ENCODE measurements at places on chromosomes 4 and X.

DNA sequence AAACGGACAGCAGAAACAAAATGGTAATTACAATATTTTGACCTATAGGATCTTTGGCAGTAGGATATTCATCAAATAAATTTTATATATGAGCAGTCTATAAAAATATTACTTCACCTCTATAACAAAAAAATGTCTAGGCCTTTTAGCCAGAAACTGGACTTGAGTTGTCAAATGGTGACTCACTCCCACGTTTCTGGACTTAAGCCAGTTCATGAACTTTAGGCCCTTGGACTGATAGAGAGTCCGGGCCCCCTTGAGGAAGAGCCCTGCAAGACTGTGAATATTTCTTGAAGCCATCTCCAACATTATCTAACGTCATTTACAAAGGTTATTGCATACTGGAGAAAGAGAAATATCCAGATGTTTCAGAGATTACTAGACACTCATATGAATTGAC is 106.8 kb upstream of the FAM47A start:
- no peak for DNase-seq

GRCh38 chr4:145524552-145524951 is 42.9 kb downstream of the SMAD1 start:
- DNase-seq: no peak

DNA sequence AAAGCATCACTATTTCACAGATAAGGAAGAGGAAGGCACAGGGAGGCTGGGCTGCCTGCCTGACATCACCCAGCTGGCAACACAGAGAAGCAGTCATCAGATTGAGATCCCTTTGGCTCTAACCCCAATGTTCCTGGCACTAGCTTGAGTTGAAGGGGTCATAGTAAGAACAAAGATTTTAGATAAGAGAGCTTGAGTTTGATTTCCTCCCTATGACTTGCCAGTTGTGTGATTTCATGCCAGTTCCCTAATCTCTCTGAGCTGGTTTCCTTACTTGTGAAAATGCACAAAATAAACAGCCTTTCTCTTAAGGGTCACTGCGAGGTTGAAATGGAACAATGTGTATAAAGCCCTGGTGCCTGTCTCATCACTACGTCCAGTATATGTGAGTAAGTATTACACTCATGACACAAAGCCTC is 475.4 kb upstream of the HS3ST1 start:
- DNase-seq: no peak

- no peak for DNase-seq
These were observed 77.3 kb upstream of the NOCT start for GRCh38 chr4:138938366-138938690.

GRCh38 chr4:22678940-22679854 is 13.5 kb upstream of the GBA3 start:
- no peak for DNase-seq

DNA sequence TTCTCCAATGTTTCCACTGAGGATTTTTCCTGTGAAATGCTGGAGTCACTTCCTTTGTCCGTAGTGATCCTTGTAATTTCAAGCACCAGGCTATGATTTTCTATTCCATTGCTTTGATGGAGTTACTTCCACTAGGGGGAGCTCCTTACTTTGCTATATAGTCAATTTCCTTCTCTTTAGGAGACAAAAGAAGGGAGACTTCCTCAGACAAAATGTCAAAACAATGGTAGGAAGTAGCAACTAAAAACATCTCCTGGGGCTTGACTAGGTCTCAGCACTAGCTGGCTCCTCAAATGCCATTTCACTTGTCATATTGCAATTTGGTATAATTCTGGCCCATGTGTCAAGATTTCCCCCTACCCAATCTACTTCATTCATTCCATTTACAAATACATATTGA is 24.1 kb downstream of the ZCCHC12 start:
- no peak for DNase-seq

DNA sequence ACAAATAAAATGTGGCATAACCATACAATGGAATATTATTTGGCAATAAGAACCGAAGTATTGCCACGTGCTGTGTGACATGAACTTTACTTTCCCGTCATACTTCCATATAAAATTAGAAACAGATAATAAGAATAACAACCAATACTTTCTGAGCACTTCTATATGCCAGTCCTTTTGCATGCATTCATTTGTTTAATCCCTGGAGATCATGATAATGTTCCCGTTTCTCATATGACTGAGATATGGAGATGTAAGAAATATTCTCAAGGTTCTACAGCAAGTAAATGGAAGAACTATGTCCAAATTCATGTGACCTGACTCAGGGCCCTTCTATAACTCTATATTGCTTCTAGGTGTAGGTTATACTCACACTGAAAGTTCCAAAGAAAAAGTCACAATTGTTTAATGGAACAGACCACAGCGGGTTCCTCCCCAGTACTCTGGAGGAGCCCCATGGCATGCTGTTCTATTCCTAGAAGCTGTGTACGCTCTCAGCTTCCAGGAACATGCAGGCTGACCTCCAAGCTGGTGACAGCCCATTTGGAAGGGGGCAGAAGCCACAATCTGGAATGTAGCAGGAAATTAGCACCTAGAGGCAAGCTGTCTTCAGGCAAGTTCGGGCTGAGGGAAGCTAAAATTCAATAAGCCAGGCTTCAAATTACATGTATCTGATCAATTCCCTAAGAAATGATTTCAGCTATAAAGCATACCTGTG is 31.5 kb downstream of the QDPR start:
- no peak for DNase-seq

DNA sequence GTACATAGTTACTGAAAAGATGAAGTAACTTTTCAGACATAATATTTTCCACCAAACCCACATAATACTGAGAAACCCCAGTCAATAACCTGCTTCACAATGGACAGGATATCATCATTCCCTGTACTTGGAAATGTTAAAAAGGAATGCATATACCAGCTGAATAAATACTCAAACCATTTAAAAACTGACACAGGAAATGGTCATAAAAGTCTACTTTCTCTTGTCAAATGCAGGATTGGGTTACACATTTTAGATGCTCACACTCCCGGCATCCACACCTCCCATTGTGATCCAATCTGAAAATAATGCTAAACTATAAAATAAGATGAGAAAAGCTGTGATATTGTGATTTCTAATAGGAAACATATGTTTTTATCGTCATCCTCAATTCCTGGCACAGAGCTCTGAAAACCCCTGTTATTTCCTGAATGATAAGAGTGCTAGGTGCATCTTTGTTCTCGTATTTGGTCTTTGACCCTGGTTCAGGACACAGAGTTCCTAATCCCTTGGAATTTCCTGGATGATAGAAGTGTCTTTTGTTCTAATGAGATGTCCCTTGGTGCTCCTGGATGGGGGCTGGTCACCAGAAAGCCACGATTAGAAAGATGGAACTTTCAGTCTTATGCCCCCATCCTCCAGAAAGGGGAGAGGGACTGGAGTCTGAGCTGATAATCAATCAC is 821.3 kb downstream of the TRIML1 start:
- DNase-seq: no peak

DNA sequence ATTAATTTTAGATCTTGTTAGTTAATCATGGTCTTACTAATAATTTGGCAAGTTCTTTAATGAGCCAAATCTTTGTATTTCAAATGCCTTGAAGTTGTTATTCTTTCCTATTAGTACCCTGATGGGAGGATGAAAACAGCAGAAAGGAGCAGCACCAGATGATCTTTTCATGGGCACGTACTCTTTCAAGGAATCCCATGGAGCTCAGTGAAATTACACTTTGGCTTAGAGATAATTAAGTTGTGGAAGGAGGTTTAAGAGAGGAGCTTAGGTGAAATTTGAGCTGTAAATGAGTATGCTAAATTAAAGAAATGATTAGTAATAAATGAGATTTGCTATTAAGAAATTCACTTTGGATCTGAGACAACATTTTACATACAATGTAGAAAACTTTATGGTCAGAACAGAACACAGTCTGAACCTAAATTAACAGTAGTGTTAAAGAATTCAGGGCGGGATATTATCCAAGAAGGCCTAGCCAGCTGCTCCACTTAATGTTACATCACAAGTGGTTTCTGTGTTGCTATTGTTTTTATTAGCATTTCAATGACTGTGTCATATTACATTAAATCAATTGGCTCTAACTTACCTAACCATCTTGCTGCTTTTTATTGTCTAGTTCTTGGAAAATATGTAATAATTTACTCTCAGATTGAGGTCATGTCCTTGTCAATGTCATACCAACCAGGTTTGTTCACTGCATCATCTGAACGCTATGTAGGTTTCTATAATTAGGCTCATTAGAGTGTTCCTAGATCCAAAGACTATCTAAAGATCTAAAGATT is 3.9 kb downstream of the MTHFD2L start:
- DNase-seq: no peak

DNA sequence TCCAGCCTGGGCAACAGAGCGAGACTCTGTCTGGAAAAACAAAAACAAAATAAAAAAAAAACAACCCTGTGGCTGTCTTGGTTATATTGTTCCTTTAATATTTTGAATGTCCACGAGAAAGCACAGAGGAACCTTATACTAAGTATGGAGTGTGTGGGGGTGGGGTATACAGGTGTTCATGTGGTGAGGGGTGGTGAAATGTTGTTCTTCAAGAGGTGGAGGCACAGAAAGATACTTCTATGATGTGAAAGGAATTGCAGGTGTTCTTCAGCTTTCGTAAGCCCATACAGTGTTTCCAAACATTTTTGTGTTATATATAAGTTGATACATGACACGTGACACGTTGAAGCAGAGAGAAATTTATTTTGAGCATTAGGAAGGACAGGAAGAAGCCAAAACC is 46.4 kb downstream of the SLC9A6 start:
- no peak for DNase-seq

Measured in DND-41 (cell line).